Activated naive CD8-positive, alpha-beta T cell treated with anti-CD3 and anti-CD28 coated beads for 36 hours (primary cell): ENCODE measurements at places on chromosomes 12 and 14. TPM values are rescaled to one million over a fixed set of nuclear protein-coding genes. Genes with fewer than 3 reads are reported as not detected.

CAPZA3 gene
- total RNA-seq, result not detected

KIF5A gene
- 1.5 TPM for total RNA-seq

TAS2R10 gene
- total RNA-seq, result not detected

EML5 gene
- 3.0 TPM for total RNA-seq

CACNB3 gene
- 4.4 TPM for total RNA-seq

RNASE3 gene
- total RNA-seq, result not detected

SLC22A17 gene
- 2.2 TPM for total RNA-seq

EIF2S3B gene
- 2.4 TPM for total RNA-seq

PLA2G1B gene
- total RNA-seq, result not detected

OR6C3 gene
- not detected for total RNA-seq

E2F7 gene
- total RNA-seq, result 6.3 TPM
